Stimulated activated CD4-positive, alpha-beta T cell treated with anti-CD3 and anti-CD28 coated beads, TNF-alpha, amount 100 ng/mL, for 1 hour (primary cell): ENCODE measurements at places on chromosomes 2 and 18.

DNA sequence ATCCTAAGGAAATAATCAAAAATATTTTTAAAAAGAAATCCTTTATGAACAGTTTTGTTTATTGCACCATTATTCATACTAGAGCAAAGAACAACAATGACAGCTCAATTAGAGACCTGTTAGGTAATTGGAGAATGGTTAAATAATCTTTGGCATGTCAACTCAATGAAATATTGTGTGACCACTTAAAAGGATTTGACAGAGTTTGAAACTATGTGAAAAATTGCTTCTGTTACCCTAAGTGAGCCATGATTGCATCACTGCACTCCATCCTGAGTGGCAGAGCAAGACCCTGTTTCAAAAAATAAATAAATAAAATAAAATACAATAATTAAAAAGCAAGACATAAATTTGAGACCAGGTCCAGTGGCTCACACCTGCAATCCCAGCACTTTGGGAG lies 66.1 kb upstream of the ATP8B1 start:
- DNase-seq = no peak

- DNase-seq = no peak
These were observed 25.9 kb downstream of the WDR75 start for GRCh38 chr2:189467160-189467559.

GRCh38 chr18:49681387-49681786 lies 119.5 kb downstream of the LIPG start:
- no peak for DNase-seq

DNA sequence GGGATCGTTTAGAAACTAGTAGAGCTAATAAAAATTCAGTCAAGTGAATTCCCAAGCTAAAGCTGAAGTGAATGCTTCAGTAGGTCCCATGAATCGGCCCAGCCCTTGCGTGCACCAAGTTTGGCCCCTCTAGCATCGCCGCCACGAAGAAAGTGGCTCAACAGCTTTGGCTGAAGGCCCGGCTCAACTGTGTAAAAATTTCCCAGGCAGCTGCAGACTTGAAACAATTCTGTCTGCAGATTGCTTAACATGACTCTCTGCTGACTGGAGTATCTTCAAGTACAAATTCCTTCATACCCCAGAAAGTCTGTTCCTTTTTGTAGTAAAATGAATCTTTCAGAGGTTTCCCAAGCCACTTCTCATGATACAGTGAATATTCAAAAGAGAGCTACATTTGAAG lies 32.7 kb downstream of the ALMS1 start:
- no peak for DNase-seq

DNA sequence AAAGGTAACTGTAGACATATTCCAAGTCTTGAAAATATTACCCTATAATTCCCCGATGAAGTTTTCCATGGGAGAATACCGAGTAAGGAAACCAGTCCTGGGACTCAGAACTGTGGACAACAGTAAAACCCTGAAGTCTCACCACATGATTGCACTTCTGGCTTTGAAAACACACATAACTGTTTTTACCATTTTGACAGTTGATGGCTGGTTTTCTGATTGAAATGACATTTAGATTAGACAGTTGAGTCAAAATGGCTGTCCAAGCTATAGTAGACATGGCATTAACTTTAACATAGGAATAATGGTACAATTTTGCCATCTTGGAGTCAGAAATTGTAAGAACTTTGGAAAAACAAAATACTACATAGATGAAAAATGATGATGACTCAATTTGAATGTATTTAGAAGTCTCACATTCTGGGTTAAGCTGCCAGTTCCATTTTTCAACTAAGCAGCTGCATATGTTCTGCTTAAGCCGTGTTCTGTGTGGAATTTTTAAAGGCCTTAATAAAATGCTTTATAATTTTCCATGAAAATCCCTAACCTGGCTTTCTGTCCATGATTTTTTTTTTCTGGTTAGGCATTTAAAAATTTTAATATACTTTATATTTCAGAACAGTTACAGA lies 38.3 kb upstream of the WIPF1 start:
- DNase-seq = no peak

DNA sequence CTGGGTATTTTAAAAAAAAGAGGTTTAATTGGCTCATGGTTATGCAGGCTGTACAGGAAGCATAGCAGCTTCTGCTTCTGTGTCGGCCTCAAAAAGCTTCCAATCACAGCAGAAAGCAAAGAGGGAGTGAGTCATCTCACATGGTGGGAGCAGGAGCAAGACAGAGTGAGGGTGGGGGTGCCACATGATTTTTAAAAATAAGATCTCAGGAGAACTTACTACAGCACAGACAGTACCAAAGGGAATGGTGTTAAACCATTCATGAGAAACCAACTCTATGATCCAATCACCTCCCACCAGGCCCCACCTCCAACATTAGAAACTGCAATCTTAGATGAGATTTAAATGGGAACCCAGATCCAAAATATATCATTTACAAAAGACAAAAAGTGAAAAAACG lies 14.6 kb downstream of the ZNF519 start:
- DNase-seq = no peak
